ENCODE measurements at places on chromosomes 1 and 21.
A peak's percentile ranks its signal among the peaks of the same experiment; 100 is the strongest.

DNA sequence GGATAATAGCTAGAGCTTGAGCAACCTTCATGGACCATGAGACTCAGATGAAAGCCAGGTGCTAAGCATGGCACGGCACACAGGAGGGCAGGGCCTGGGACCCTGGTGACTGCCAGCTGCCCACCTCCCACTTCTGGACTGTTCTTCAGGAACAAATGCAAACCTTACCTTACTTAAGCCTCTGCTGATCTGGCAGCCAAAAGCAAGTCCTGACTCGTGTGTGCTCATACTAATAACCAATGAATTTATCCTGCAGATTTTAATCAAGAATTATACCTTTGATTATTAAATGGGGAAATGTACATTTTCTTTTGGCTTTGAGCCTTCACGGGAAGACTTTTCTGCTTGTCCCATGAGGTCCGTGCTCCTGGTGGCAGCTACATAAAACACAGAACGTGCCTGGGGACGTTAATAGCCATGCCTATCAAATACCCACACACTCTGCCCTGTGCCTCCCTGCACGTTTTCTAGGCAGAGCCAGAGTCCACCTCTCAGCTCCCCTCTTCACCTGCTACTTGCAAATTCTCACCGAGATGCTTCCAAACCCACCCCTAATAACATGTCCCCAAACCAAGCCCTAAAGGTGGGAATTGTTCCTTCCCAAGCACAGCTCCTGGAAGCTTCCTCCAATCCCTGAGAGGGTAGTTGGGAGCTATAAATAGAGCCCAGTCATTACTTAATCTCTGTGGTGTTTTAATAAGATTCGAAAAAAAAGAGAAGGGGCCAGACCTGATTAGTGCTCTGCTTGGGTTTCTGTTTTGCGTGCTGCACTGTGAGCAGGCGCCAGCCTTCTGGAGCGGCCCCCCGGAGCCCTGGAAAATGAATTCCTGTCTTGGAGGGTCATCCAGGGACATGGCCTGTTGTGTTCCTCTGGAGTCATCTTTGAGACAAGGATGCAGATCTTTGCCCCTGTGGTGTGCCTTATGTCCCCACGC, 33.5 kb downstream of the SLC1A7 start:
- DNase-seq = no peak

DNA sequence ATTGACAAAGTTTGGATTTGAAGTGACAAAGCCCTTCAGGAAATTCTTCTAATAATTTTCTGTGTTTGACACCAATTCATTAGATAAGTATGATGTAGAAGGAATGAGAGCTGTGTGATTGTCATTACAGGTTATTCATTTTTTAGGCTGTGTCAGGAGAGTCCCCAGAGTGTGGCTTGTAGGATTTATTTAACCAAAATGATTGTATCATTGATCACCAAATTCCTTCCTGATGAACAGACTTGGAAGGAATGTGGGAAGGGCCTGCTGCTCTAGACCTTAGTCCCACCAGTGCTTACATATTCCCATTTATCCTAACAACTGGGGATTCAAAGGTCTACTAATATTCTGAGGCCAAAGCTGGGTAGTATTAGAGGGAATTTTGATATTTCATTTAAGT, 383.3 kb upstream of the KAZN start:
- no peak for DNase-seq

DNA sequence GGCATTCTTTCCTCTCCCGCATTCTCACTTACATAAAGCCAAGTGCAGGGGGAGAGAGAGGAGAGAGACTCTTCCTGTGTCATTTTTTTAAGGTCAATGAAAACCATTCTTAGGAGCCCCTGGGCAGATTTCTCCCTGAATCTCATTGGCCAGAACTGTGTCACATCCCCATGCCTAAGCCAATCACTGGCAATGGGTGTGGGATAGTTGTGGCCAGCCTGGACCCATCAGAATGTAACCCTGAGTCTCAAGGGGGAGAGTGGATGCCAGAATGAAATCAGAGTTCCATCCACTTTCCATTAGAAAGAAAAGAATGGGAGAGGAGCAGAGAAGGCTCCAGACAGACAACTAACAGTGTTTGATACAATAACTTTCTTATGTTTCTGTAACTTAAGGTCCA, 31.2 kb upstream of the COQ8A start:
- DNase-seq = no peak

GRCh38 chr1:157961805-157962762, 31.4 kb upstream of the KIRREL1 start:
- no peak for DNase-seq

- no peak for DNase-seq
Measured at GRCh38 chr1:190957565-190957964, 479.9 kb upstream of the BRINP3 start.

- DNase-seq = no peak
Measured at GRCh38 chr1:28646040-28646439, 2.4 kb upstream of the RNU11 start.

GRCh38 chr1:31703431-31704270, at the start of gene COL16A1:
COL16A1 (minus strand) TSS chr1:31704017; CDS start chr1:31702193, 1,824 bp downstream.
- DNase-seq = no peak

DNA sequence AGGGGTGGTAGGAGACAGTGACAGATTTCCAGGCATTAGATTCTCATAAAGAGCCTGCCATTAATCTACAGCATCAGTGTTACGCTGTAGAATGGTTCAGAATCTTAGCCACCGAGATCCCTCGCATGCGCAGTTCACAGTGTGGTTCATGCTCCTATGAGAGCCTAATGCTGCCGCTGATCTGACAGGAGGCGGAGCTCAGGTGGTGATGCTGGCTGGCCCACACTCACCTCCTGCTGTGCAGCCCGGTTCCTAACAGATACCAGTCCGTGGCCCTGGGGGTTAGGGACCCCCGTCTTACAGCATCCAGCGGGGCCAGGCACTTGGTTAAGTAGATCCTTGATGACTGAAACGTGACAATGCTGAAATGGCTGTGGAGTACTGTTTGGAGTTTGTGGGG, 163.6 kb upstream of the C1orf21 start:
- no peak for DNase-seq

- DNase-seq = no peak
Measured at GRCh38 chr1:237684236-237684635, 206.5 kb downstream of the ZP4 start.

GRCh38 chr1:190067592-190067991, 410.1 kb downstream of the BRINP3 start:
- DNase-seq = no peak

- no peak for DNase-seq
Measured at GRCh38 chr1:104291156-104291555, 541.5 kb downstream of the AMY1C start.

GRCh38 chr1:119275145-119276134, 93.1 kb upstream of the HAO2 start:
- DNase-seq = no peak

DNA sequence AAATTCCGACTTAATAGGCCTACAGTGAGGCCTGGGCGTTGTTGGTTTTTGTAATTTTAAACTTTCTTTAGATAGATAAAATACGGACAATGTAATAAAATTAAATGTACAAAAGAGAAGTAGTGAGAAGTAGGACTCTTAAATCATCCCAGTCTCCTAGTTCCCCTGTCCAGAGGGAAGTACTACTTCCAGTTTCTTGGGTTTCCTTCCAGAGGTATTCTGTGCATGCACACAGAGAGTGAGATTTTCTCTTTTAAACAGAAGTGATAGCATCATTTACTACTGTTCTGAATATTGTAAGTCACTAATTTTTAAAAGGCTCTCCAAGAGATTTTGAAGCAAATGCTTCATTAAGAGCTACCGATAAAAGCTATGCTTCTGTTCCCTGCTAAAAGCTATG, 7.2 kb upstream of the FNBP1L start:
- no peak for DNase-seq

- DNase-seq = peak; percentile 29
Measured at GRCh38 chr1:145997016-145997717, 788 bp upstream of the TXNIP start.

GRCh38 chr1:229882621-229883020, 184.4 kb upstream of the GALNT2 start:
- DNase-seq = no peak

DNA sequence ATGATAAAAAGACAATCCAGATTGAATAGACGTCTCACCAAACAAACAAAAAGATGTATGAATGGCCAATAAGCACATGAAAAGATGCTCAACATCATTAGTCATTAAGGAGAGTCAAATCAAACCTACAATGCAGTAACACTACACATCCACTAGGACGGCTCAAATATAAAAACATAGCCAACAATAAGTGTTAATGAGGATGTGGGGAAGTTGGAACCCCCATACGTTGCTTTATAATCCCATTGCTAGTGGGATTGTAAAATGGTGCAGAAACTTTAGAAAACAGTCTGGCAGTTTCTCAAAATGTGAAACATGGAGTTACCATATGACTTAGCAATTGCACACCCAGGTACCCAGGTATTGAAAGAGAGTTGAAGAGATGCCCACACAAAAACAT, 14.7 kb upstream of the IL24 start:
- DNase-seq = no peak

- DNase-seq = no peak
Measured at GRCh38 chr21:42316891-42317290, 1.7 kb upstream of the TFF3 start.

DNA sequence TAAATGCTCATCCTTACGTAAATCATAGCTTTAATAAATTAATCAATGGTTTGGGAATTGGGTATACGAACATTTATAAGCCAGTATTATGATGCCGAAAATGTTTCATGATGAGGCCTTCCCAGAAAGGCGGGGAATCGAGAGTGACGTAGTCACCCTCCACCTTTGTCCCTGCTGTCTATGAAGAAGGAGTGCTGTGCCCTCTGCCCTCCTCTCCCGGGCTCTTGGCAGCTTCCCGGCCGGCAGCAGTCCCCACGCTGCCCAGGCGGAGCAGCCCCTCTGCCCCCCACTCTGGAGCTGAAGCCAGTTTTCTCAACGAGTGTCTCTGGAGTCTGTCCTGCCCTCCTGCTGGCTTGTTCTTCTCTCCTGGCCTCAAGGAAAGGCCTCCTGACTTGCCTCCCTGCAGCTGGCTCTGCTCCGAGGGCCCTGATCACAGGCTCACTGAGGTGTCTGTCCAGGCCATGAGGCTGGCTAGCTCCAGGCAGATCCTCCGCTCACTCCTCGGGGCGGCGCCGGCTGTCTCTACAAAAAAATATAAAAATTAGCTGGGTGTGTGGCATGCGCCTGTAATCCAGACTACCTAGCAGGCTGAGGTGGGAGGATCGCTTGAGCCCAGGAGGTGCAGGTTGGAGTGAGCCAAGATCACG, 150.7 kb upstream of the COL6A1 start:
- DNase-seq = no peak

DNA sequence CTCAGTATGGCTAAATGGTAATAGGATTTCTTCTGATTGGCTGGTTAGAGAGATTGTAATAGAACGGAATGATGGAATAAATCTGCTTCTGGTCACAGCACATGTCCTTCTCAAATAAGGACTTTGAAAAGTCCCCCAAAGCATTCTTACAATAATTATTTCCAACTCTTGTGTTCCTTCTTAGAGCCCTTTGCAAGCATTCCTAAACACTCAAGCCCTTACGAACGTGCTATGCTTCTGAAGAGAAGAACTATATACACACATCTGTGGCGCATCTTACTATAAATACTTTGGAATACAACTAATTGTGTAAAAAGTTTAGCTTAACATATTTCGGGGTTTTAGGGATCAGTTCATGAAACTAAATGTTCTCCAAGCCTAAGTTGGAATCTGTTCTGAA, 25.6 kb downstream of the CLIC4 start:
- DNase-seq = no peak

DNA sequence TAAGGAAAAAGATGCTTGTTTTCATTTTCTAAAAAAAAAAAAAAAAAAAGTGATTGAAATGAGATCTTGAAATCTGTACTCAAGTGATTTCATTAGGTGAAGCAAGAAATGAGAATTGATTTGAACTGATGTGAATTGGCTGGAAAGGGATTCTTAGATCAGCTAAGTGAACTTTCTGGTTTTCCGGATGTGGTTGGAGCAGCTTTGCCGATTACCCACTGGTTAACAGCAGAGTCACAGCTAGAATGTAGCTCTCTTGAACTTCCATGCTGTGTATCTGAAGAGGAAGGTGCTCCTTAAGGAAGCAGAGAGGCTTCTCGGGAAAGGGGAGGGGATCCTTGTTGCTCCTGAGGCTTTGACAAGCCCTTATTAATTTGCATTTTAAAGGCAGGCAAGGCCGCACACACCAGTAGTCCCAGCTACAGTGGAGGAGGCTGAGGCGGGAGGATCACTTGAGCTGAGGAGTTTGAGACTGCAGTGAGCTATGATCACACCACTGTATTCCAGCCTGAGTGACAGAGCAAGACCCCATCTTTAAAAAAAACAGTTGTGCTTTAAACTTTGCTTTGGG, 28.7 kb upstream of the PWP2 start:
- DNase-seq = no peak

GRCh38 chr1:154786804-154787570, 83.1 kb downstream of the KCNN3 start:
- DNase-seq = no peak

- DNase-seq = no peak
Measured at GRCh38 chr1:94433866-94434265, 15.7 kb downstream of the ABCD3 start.

DNA sequence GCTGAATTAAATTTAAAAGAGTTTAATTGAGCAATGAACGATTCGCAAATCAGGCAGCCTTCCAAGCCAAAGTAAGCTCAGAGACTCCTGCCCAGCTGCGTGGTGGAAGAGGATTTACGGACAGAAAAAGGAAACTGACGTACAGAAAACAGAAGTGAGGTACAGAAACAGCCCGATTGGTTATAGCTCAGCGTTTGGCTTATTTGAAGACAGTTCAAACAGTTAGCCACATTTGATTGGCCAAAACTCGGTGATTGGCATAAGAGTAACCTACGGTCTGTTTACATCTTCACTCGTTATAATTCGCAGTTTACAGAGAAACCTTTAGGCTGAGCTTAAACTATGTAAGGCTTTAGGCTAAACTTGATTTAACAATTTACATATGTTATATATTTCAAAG, 46.9 kb downstream of the CR1L start:
- no peak for DNase-seq

GRCh38 chr1:71054281-71054731, 6.7 kb upstream of the PTGER3 start:
- DNase-seq = no peak

GRCh38 chr21:44010429-44010828, 1.7 kb upstream of the TRAPPC10 start:
- DNase-seq = no peak

DNA sequence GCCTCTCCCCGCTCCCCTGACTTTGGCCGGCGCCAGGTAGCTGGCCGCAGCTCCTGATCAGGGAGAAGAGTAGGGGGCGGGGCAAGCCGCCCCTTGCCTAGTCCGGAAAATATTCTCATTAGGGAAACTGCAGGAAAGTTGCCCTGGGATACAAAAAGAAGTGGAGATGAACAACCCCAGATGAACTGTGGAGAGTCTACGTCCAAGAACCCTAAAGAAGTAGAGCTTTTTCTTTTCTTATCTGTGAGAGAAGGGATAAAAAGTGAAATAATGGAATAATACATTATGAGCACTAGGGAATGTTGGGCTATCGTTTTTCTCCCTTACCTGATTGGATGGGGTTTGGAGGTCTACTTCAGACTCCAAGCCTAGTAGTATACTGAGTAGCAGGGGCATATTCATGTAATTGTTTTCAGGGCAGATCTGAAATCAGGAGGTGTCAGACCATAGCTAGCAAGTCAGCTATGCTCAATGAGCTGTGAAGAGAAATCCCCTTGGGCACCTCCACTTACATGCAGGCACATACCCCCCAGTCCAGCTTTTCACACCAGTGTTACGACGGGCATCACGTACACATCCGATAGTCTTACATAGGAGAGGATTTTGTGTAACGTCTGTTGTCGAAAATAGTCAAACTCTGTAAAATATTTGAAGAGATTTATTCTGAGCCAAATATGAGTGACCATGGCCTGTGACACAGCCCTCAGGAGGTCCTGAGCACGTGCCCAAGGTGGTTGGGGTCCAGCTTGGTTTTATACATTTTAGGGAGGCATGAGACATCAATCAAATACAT, 1.7 kb upstream of the DUSP10 start:
- DNase-seq = no peak
